ENCODE measurements at places on chromosomes 1 and 21.

DNA sequence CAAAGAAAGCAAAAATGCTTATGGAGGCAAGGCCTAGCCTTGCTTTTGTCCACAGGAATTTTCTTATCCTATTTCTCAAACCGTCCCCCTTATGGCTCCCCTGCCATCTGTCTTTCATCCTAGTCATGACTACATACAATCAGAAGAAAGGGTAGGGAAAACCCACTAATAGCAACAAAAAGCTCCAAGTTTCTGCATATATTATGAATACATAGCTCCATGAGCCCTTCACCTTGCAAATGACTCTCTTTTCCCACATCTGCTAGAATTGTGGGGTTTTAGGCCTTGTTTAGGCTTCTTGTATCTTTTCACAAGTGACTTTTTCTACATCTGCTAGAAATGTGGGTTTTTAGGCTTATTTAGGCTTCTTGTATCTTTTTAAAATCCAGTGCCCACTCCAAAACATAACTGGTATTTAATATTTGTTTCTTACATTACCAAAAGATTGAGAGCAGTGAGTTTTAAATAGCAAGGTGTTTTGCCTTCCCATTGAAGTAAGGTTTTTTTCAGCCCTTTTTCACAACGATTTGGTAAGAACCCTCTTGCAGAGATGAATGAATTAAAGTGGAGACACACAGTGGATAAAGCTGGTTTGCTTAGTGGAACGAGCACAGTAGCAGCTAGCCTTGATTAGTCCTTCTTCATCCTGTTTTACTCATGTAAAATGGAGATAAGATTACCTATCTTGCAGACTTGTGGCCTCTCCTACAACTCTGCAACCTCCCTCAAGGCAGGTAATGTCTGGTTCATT, 4.4 kb downstream of the GADD45A start:
- DNase-seq: no peak

DNA sequence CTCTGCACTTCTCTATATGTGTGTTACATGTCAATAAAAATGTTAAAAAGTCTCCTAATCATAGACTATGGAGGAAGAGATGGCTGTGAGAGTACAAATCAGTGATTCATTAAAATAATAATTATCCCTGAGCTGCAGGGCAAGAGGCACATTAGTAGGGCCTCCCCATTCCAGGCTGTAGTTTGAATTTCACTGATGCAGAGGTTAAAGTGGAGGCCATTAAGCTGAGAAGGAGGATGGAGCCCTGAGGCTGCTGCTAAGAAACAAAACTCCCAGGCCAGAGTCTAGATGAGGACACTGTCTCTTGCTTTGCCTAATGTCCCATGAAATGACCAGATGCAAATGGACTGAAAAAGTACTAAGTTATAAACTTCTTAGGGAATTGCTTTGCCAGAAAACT, 89.1 kb upstream of the WDR26 start:
- DNase-seq: no peak

GRCh38 chr1:213690341-213690917, 297.3 kb upstream of the PROX1 start:
- no peak for DNase-seq

GRCh38 chr21:46626536-46626935, 8.9 kb upstream of the PRMT2 start:
- DNase-seq: no peak

- no peak for DNase-seq
These were observed 76.4 kb upstream of the MACF1 start for GRCh38 chr1:39128126-39128525.

GRCh38 chr21:31802331-31802730, 70.4 kb upstream of the SCAF4 start:
- DNase-seq: no peak

DNA sequence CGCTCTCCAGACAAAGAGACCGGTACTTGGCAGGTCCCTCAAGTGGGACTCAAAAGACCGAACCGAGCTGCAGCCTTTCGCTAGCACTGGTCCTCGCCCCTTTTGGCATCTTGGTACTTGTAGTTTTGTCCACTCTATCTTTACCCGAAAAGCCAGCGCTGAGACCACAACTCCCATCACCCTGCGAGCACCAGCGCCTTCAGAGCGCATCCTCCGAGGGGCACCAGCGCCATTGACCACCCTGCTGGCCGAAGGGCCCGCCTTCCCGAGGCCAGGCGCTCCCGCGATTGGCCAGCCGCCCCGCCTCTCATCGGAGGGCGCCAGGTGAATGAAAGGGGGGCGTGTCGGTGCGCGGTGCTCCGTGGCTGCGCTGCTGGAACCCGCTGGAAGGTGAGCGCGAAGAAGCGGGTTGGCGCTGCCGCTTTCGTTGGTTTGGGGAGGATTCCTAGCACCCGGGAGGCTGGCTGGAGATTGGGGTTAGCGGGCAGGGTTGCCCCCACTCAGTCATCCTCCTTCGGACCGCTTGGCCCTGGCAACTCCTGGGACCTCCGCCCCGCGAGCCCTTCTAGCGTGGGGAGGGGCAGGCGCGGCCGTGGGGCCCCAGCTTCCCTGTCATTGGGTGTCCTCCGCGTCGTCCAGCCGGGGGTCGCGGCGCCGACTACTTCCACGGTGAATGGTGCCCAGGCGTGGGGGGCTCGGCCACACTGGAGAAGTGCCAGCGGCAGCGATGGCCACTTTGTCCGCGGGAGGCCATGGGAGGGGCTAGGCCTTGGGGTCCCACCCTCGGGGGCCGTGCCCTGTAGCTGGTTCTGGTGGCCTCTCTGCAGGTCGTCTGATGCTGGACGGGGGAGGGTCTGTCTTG, at the start of gene ZBTB8B:
Gene ZBTB8B (plus strand): TSS at position 357 of the 862 bp plus-strand sequence. CDS start 5,553 bp downstream, outside the sequence.
- peak; percentile 74 for DNase-seq

- DNase-seq: peak; percentile 37
These were observed 22.1 kb upstream of the JUN start for GRCh38 chr1:58805716-58806571.

- DNase-seq: no peak
These were observed 35.4 kb downstream of the ABL2 start for GRCh38 chr1:179194068-179194537.

GRCh38 chr21:42012763-42013329, 2.7 kb upstream of the ZBTB21 start:
- DNase-seq: no peak

- DNase-seq: peak; percentile 47
These were observed 12.5 kb downstream of the NR5A2 start for GRCh38 chr1:200039849-200040474.

DNA sequence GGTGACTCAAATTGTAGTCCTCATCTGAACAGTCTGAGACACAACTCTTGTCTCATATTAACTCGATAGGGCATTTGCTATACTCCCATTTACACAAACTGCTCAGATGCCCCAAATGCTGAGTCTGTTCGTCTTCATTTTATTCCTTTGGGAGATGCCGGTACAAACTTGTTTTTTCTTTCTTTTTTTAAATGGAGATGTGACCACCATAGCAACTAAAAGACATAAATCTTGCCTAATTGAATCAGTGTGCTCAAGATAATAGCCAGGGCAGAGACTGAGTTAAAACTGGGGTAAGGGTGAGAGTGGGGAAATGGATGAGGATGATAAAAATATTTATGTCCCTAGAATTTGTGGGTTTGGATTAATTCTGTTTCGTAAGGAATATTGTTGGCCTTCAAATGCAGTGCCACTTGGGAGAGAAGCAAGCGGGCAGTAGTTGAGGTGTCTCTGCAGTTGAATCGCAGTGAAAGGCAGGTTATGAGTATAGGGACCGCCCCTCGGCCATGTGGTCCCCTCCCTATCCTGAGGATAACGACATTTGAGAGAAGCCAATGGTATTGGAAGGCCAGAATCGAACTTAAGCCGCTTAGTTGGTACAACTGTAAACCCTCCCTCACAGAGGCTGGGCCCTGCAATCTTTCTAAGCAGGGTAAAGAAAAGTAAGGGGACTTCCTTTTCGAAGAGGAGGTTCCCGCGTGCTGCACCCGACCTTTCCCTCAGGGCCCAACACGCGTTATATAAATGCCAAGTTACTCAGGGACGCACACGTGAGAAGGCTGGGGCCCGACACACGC, 859 bp upstream of the LRRC8B start:
- peak; percentile 62 for DNase-seq

- DNase-seq: no peak
These were observed 34.6 kb downstream of the RUNX1 start for GRCh38 chr21:35014302-35015041.

DNA sequence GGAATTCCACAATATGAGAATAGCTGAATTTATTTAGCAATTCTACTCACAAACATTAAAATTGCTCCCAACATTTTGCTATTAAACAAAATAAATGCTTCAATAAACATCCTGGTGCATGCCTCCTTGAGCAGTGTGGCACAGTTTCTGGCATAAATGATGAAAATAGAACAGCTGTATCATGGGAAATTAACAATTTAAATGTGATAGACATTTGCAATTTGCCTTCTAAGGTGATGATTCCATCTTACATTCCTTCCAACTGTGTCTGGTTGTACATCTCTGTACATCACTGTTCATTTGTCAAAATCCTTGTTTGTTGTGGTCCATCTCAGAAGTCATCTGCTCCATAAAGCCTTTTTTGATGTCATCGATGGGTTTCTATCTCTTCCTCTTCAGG, 198.7 kb downstream of the KCTD3 start:
- no peak for DNase-seq

DNA sequence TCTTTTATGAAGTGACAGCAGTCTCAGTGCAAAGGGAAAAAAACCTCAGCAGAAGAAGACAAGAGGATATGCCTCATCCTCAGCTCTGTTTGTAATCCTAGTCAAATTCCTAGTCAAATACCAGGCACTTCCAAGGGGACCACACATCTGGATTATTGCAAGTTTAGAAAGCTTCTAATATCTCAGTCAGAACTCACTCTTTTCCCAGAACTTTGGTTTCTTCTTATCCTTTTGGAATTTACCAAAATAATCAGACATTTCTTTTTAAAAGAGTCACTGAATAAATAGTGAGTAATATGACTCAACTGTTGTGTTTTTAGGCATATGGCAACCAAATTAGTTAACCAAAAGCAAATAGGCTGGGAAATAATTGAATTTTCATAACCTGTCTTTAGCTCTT, 47.8 kb downstream of the PRRX1 start:
- DNase-seq: no peak

DNA sequence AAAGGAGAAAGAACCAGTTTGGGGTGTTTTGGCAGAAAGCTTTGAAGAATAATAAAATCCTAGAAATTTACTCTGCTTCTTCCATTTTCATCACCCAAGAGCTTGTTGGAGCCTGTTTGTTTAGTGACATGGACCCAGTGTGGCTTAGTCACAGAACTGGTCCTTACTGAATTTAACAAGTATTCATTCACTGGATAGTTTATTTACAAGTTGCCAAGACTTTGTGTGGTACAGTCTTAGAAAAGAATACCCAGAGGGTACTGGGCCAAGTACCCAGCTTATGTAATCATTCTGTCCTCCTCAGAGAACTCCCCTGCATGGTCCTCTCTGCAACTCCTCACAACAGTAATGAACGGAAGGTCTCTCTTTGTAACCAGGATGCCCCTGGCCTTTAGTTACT, 16.4 kb downstream of the RAB4A start:
- DNase-seq: no peak

DNA sequence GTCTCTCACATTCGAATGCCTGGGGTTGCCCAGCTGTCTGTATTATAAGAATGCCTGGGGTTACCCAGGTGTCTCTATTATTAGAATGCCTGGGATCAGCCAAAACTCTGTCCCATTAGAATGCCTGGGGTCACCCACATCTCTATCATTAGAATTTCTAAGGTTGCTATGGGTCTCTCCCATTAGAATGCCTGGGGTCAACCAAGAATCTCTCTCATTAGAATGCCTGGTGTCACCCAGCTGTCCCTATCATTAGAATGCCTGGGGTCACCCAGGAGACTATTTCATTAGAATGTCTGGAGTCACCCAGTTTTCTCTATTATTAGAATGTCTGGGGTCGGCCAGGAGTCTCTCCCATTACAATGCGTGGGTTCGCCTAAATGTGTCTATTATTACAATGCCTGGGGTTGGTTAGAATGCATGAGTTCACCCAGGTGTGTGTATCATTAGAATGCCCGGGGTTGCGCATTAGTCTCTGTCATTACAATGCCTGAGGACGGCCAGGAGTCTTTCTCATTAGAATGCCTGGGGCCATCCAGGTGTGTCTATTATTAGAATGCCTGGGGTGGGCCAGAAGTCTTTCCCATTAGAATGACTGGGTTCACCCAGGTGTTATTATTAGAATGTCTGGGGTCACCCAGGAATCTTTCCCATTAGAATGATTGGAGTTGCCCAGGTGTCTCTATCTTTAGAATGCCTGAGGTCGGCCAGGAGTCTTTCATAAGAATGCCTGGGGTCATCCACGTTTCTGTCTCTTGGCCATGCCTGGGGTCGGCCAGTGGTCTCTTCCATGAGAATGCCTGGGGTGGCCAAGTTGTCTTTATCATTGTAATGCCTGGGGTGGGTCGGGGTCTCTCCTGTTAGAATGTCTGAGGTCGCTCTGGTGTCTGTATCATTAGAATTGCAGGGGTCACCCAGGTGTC, 59.6 kb downstream of the RNF187 start:
- no peak for DNase-seq

DNA sequence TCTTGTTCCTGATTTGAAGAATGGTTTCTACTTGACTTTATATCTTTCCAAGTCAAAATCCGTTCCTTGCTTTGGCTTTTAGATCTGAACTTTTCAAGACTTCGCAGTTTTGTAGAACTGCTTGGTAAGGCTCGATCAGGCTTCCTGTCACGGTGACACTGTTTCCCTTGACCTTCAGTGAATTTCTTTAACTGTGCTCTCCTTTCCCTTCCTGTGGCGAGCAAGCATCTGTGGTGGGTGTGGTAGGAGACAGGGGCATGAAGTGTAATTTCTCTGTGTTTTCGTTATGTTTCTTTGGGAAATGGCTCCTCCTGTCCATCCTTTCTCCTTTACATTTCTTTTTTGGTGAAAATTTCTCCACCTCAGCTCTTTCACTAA, 10.4 kb downstream of the STYXL2 start:
- no peak for DNase-seq

DNA sequence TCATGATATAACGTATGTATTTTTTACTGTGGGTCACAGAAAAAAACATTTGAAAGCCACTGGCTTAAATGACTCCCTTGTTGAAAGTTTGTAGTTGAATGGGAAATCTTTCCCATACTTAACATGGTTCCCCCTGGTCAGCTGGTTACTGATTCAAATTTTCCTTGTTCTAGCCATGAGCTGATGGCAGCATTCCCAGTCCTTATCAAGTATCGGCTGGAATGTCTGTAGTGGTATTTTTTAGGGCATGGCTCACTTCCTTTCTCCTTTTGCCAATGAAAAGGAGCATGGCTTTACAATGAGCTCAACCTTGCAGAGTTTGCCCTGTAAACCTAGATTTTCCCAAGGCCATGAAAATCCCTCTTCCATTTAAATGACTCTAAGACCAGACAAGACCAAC, 55.7 kb downstream of the GIPC2 start:
- no peak for DNase-seq

All from GM20000 (cell line).